ENCODE measurements at places on chromosomes 2 and 18.

DNA sequence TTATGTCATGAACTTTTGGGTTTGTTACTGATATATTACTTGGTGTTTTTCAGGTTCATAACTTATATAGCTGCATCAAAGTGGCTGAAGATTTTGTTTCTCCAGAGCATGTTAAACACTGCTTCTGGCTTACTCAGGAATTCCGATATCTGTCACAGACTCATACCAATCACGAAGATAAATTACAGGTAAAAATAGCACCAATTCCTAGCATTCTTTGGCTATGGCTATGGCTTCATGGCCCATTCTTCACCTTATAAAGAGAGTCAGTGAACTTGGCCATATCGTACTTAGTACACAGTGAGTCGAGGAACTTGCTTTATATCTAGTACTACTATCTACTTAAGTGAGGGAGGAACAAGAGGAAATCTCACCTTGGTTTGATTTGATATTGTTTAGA lies 49.9 kb downstream of the KDM3A start:
- no peak for DNase-seq

DNA sequence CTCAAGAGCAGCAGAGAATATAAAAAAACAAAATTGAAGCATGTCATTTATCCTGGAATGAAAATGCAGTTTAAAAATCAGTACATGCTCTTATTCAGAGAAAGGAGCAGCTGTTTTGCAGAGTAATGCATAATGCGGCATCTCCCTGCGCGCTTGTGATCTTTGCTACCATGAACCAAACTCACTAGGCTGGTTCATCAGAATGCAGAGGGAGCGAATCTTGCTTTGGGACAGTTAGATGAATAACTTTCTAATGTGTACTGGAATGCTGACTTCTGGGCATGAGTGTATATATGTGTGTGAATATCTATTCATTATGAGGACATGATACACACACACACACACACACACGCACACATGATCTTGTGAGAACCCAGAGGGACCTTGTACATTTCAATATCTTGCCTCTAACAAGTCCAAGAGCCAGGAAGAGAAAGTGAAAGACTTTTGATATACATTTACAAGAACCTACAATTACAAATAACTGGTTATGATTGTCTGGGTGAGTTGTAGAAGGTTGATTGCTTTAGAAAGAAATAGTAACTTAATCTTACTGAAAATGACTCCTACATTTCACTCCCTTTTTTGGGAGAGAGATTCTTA lies 54.1 kb upstream of the THOC1 start:
- DNase-seq: no peak

- DNase-seq: no peak
Measured at GRCh38 chr2:156399224-156399949, 36.8 kb upstream of the GPD2 start.

- DNase-seq: no peak
Measured at GRCh38 chr2:64391940-64392339, 62.0 kb upstream of the LGALSL start.

DNA sequence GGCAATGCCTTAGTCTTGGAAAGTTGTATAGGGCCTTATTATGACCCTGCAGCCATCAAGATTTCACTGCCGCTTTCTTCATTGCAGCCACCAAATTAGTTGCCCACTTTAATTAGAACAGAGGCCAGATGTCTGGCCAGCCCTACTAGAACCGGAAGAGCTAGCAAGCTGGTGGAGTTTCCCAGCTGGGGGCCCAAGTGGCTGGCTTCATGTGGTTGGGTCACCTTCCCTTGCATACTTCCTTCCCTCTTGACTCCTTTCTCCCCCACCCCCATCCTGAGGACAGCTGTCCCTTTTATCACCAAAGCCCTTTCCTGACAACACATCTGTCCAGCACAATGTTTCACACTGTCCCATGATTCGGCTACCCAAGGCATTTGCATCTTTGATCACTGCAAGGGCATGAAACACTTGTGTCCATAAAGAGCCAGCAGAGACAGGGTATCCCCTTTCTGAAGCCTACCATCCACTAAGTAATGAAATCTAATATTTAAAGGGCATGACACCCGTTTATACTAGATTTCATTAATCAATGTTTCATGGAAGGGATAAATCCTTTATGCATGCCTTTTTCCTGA lies 187.2 kb downstream of the BCL11A start:
- DNase-seq: no peak

DNA sequence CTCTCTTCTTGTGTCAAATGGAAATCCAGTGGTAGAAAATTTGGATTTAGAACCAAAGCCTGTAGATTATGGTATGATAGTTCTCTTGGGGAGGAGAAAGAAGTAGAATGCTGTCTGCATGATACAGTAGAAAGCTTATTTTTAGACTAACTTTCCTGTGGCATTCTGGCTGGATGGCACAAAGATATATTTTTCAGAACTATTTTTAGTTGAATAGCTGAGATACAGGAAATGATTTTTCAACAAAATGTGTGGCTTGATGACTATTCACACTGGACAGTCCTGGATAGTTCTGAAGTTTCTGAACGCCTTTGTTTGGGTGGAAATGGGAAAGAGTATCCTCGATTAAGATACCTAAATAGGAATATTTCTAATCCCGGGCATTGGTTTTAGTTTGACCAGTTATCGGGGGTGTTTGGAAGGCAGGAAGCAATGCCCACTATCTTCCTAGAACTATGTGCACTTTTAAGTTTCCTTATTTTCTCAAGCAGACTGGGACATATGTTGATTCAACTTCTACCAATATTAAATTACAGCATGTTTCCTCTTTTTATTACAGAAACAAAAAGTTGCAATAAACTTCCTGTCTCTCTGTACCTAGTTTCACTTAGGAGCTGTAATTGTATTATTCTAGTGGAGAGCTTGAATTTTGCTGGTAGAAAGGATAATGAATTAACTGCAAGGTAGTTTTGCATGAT lies 32.1 kb downstream of the GDF7 start:
- DNase-seq: no peak

DNA sequence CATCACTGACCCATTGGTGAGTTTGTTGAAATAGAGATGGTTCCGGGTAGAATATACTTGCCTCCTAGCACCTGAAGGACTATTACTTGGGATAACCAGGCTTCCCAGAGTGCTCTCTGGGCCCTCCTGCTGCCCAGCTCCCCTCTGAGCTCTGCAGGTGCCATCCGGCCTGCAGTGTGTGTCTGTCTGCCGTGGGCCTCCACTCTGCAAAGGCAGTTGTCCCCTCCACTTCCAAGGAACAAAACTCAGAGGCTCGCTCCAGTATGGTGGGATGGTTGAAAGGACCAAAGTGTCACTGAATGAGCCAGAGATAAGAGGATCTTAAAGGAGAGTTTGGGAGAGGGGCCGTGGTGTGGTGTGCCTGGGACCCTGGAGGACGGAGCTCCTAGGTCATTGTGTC lies 57.3 kb downstream of the SH3BP4 start:
- DNase-seq: no peak

DNA sequence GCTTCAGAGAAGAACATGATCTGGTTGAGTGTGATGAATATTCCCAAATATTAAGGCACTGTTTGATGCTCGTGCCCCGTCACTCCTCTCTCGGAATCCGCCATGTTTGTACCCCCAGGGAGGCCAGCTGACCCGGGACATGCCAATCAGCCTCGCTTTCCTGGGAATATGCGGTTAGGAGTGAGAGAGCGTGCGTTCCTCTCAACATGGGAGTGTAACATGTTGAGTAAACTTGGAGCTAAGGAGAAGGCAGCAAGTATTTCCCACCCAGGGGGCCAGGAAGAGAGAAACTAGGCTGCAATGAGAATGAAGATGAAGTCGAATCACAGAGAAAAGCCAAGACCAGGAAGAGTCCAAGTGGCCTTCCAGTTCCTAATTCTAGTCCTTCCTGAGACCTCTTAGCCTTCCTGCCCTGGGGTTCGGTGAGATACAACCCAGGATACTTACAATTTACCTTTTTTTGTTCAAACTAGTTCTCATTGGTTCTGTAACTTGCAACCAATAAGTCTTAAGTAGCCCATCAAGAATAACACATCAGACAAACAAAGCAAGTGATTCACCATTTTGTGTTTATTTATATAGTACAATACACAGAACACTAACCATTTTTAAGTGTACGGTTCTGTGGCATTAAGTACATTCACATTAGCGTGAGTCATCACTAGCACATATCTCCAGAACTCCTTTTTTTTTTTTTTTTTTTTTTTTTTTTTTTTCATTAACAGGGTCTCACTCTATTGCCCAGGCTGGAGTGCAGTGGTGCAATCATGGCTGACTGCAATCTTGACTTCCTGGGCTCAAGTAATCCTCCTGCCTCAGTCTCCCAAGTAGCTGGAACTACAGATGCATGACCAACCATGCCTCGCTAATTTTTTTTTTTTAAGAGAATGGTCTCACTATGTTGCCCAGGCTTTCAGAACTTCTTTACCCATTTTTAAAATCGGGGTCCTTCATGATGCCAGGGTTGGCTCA lies 36.4 kb upstream of the SLC1A4 start:
- DNase-seq: no peak

GRCh38 chr18:55161916-55162315 lies 202.7 kb upstream of the CCDC68 start:
- no peak for DNase-seq
